ENCODE measurements at places on chromosomes 4 and X.

DNA sequence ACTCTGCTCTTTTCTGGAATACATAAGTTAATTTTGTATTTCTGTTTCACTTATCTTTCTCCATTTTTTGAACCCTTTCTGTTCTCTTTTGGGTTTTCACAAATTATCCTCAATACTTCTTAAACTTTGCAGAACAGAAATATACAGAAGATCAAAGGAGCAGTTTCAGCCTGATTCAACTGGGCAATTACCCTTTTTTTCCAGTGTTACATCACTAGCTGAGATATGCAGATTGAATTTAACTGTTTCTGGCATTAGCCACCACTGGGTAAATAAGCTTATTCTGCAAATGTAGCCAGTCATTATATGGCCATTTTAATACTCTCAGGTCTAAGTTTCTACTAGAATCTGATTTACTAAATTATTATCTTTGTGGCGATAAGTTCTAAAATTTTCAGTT is 66.9 kb upstream of the GRID2 start:
- no peak for DNase-seq

- no peak for DNase-seq
Measured at GRCh38 chr4:41787931-41788330, 39.4 kb upstream of the PHOX2B start.

DNA sequence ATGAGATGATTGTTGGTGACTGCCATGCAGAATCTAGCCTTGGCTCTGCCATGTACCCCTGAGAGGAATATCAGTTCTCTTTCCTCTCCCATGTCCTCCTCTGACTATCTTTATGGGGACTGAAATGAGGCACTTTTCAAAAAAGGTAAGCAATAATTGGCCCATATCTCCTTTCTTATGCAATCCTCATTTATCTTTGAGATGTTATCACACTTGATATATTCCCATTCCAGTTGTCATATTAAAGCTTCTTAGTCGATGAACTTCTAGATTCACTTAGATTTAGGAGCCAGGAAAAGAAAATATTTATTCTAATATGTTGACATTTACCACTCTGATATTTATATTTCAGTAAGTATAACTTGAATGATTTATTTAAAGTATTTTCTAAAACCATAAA is 55.3 kb upstream of the CXCL8 start:
- DNase-seq: no peak

GRCh38 chr4:61407642-61408618 is 207.8 kb downstream of the ADGRL3 start:
- DNase-seq: no peak

- DNase-seq: no peak
Measured at GRCh38 chr4:180190382-180190781, 2052.8 kb upstream of the TENM3 start.

DNA sequence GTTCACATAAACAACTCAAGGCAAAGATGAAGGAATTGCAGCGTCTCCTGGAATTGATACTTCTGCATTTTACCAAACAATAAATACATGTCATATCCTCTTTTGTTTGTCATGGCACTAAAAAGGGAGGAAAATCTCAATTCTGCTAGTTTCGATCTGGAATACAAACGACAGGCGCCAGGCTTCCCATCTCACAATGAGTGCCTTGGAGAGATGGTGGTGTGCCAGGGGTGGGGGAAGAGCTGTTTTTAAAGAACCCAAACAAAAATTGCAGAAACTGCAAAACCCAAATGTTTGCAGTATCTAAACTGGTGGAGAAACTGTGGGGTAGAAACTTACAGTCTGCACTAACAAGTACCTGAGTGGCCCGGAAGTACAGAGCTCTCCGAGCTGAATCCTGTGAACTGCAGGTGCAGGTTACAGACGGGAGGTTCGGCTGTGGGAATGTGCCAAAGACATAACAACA is 53.0 kb upstream of the KLF3 start:
- DNase-seq: no peak

DNA sequence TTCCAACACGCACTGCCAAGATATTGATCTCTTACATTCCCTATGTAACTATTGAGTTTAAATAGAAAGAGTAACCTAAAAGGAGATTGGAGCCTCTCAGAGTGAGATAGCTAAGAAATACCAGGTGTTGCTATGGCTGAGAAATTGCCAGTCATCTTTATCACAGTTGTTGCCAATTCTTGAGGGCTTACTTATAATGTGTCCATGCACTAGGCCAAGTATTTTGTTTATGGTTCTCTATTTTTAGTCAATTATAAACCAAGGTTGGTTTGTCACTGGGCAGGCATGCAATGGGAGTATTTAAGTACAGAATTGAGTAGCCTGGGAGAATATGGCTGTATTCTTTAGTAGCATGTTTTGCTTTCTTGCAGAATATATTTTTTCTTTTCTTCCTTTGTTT is 201.6 kb downstream of the TEX13A start:
- no peak for DNase-seq

DNA sequence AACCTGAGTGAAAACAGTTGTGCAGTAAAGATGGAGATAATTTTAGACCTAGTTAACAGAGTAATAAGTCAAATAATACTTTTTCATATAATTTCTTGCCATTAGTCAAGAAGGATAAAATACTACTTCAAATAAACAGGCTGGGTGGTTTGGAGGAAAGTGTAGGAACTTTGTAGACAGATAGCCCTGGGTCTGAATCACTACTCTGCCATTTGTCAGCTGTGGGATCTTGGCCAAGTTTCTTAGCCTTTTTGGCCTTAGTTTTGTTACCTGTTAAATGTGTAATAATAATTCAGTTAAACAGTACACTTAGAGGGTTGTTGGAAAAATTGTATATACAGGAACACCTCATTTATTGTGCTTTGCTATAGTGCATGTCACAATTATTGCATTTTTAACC is 163.7 kb downstream of the NPNT start:
- DNase-seq: no peak

DNA sequence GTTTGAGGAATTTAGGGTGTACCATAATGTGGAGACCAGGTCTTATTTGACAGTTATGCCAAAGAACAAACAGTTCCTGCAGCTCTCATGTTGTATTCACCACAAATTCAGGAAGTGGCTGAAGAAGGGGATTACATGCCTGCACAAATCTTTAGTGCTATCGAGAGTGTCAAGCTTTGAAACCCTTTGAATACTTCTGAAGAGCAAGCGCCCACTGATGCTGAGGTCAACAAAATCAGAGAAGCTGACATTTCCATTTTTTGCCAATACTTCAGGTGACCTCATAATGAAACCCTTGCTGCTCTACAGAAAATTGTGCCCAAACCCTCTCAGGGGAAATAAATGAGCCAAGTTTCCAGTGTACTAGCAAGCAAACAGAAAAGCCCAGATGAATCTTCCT is 28.4 kb downstream of the PAK3 start:
- DNase-seq: no peak

DNA sequence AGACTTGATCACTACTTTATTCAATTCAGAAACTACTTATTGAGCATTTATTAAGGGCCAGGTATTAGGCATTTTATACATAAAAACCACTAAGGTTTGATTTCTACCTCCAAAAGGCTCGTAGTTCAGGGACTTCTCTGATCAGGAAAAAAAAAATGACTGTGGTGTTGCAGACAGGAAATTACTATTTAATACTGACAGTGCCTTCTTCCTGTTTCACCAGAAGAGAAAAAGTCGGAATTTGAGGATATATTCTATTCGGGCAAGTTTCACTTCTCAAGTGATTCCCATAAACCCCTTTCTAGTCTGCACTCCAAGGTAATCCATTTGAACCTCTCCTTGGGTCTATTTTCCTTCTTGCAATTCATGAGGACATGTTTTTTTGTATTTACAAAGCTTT is 15.3 kb upstream of the TASL start:
- no peak for DNase-seq

- DNase-seq: no peak
Measured at GRCh38 chrX:153793291-153793690, 884 bp downstream of the IDH3G start.

DNA sequence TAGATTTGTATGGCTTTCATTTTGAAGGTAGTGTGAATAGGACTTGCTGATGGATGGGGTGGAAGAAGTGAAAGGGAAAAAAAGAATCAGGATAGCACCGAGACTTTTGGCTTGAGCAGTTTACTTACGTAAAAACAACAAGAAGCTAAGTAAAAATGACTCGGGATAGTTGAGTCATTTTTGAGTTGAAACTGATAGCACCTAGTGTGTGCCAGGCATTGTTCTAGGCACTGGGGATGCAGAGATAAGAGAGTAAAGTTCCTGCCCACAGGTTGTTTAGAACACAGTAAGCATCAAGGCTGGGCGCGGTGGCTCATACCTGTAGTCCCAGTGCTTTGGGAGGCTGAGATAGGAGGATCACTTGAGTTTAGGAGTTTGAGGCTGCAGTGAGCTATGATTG is 34.7 kb downstream of the ADD1 start:
- no peak for DNase-seq

- DNase-seq: no peak
Measured at GRCh38 chr4:156103311-156103710, 149.6 kb upstream of the CTSO start.

- no peak for DNase-seq
Measured at GRCh38 chrX:96474029-96474740, 210.5 kb upstream of the DIAPH2 start.

GRCh38 chrX:151370906-151371305 is 26.1 kb upstream of the VMA21 start:
- DNase-seq: no peak
